HCT116 (cell line): ENCODE measurements at places on chromosomes 6 and 20.

DNA sequence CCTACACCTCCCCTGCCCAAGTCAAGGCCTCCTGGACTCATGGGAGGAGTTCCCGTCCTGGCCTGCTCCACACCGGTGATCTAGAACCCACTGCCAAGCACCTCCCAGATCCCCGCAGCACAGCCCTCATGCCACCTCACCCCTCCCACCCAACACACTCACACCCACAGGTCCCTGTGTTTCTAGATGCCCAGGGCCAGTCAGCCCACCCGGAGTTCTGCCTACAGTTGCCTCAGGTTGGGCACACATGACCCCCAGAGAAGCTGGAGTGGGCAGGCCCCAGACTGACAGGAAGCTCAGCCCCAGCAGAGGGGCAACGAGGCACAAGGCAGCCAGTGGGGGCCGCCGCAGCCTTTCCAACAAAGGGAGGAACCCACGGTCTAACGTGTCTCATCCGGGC, 29.6 kb downstream of the RRBP1 start:
- no peak for DNase-seq

GRCh38 chr6:136873748-136874147, 48.4 kb upstream of the SLC35D3 start:
- DNase-seq: peak; percentile 12

GRCh38 chr6:75611702-75612375, 10.2 kb downstream of the SENP6 start:
- DNase-seq: no peak

- DNase-seq: peak; percentile 54
Observed at GRCh38 chr20:23340524-23340923, 10.1 kb upstream of the NXT1 start.

DNA sequence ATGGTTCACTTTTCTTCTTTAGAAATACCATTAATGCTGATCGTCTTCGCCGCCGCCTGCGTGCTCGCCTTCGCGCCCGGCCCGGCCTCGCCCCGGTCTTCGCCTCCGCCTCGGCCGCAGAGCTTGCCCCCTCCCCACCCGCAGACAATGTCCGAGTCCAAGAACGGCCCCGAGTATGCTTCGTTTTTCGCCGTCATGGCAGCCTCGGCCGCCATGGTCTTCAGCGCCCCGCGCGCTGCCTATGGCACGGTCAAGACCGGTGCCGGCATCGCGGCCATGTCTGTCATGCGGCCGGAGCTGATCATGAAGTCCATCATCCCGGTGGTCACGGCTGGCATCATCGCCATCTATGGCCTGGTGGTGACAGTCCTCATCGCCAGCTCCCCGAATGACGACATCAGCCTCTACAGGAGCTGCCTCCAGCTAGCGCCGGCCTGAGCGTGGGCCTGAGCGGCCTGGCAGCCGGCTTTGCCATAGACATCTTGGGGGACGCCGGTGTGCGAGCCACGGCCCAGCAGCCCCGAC, 4.8 kb upstream of the PRPH2 start:
- DNase-seq: no peak

GRCh38 chr6:40188931-40189330, 254.7 kb upstream of the MOCS1 start:
- no peak for DNase-seq
